ENCODE measurements at places on chromosomes 16 and 17.

- DNase-seq: no peak
Observed at GRCh38 chr17:72850410-72851118, 241.9 kb downstream of the SLC39A11 start.

DNA sequence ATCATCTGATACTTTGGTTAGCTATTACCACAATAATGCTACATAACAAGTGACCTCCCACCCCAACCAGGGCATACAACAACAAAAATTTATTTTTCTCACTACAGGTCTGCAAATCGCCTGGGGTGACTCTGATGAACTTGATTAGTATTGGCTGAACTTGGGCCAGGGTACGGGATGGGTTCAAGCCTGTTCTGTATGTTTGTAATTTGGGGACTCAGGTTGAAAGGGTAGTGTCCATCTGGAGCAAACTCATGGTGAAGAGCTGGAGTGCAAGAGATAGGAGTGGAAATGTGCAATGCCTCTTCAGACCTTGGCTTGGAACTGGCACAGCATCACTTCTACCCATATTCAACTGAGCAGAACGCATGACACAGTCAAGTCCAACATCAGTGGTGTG, 16.3 kb upstream of the NKD1 start:
- DNase-seq: no peak

DNA sequence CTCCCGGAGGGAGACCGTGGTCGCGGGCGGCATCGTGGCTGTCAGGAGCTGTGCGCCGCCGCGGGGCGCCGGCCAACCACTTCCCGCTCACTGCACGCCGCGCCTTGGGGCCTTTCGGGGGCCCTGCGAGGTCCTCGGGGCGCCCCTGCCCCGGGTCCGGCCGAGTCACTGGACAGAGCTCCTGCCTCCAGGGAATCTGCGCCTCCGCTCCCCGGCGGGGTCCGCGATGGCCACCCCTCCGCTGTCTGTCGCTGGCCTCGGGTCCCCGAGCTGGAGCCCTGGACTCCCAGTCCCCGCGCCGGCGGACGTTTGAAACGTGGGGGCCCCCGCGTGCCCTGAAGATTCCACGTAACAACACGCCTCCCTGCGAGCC, at the start of gene QRICH2:
Gene QRICH2 (minus strand): TSS at position 311 of the 373 bp plus-strand sequence. CDS start 278 bp downstream, at position 33.
- no peak for DNase-seq

GRCh38 chr16:3131755-3132377, 3.0 kb upstream of the ZNF213 start:
- DNase-seq: peak; percentile 36

GRCh38 chr17:56973520-56973919, 4.4 kb upstream of the SCPEP1 start:
- no peak for DNase-seq
